Activated CD4-positive, alpha-beta T cell treated with anti-CD3 and anti-CD28 coated beads, Interleukin-2, Interleukin-6, amounts not matched to agents 100 ng/mL and 50 ng/mL, durations not matched to agents 16 hours and 8 hours (primary cell): ENCODE measurements at places on chromosomes 5 and 9.

GRCh38 chr5:163889369-163889768 is 383.9 kb downstream of the MAT2B start:
- DNase-seq, result no peak

- DNase-seq, result peak; percentile 84
These were observed at the start of gene TICAM2 for GRCh38 chr5:115601701-115602590. Gene TICAM2 (minus strand): TSS chr5:115602479. CDS start chr5:115581256, 21,223 bp downstream.

- DNase-seq, result no peak
These were observed 242.6 kb downstream of the AUH start for GRCh38 chr9:91119142-91119541.

DNA sequence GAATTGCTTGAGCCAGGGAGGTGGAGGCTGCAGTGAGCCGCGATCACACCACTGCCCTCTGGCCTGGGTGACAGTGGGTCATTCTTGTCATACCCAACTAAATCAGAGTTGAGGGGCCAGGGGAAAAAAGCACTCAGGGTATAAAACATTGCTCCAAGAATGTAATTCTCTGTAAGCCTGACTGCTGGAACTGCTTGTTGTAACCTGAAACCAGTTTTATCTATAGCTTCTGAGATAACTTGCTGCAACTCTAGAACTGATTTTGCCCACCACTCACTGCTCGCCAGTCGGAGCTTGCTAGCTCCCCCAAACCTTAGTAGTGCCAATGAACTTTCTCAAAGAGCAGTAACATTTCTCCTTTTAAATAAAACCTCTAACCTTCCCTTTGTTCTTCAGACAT is 9.6 kb upstream of the MSH3 start:
- DNase-seq, result no peak

DNA sequence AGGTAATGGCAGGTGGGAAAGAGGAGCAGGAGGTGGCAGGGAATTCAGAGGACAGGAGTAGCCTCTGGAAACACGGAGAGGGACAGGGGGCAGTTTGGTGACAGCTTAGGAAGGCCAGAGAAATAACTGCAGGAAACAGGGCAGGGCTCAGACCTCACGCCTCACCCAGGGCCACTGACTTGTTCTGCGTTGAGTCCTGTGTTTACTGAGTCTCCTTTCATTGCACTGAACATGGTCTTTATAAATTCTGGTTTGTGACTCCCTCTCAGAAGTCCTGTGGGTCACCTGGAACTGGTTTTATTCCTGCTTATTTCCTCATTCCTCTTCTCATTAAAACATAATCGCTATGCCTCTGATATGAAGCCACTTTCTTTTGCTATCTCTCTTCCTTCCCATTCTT is 55.2 kb upstream of the ZNF622 start:
- DNase-seq, result no peak

GRCh38 chr5:2738700-2739359 is 12.6 kb downstream of the IRX2 start:
- no peak for DNase-seq

DNA sequence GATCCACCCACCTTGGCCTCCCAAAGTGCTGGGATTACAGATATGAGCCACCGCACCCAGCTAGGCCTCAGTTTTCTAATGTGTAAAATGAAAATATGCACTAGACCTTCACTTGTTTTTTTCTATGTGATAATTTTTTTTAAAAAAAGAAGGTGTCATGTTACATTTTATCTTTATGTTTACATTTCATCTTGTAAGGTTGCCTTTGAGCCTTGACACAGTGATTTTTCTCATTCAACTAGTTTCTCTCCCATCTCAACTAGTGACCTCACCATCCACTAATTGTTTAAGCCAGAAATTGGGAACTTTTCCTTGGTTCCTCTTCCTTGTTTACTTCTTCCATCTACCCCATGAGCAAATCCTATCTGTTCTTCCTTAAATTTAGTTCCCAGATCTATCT is 21.5 kb downstream of the TMC1 start:
- no peak for DNase-seq

GRCh38 chr9:37082214-37082765 is 38.1 kb upstream of the ZCCHC7 start:
- no peak for DNase-seq

- DNase-seq, result no peak
These were observed 433.7 kb downstream of the ENC1 start for GRCh38 chr5:74206579-74207550.

GRCh38 chr5:154406231-154406630 is 39.6 kb upstream of the SAP30L start:
- DNase-seq, result no peak

GRCh38 chr5:147451193-147451592 is 58.7 kb downstream of the DPYSL3 start:
- DNase-seq, result no peak

DNA sequence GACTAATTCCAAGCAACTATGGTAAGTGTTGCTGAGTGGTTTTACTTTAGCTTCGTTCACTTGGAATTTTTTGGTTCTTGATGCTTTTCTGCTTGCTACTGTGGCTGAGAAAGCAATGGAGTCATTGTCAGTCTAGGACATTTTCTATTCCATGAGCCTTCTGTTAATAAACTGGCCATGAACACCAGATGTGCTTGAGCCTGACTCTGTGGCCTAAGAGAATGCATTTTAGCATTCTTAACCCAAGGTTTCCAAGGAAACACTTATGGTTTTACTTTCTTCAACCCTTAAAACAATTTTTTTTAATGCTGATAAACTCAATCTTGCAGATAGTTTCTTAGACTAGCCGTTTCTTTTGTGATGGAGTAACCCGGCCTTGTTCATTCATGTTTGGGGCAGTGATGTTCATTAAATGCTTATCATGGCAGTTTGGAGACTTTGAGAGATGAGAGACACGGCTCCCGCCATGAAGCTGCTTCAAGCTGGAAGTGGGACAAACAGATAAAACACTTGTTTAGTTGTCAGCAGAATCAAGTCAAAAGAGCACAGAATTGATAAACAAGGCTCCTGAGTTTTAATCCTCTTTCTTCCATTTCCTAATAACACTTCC is 42.4 kb downstream of the OSTF1 start:
- DNase-seq, result no peak

GRCh38 chr5:112254303-112254702 is 164.8 kb downstream of the EPB41L4A start:
- no peak for DNase-seq

GRCh38 chr5:40879163-40879942 is 29.9 kb upstream of the C7 start:
- DNase-seq, result peak; percentile 3

DNA sequence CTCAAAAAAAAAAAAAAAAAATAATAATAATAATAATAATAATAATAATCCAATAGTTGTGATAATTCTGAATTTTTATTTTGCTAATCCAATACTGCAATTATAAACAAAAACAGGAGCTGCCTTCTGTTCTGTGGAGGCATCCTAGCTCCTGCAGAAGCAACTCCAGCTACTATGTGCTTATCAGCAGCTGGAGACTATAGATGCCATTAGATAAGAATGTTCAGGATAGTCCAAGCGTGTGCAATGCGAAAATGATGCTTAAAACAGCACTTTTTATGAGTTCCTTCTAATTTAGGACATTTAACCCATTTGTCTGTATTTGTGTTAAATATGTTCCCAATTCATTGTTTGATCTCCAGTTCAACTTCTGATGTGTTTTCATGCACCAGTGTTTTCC is 220.6 kb upstream of the RASEF start:
- DNase-seq, result no peak

GRCh38 chr9:4844056-4844838 is 51.5 kb downstream of the RCL1 start:
- DNase-seq, result peak; percentile 52

DNA sequence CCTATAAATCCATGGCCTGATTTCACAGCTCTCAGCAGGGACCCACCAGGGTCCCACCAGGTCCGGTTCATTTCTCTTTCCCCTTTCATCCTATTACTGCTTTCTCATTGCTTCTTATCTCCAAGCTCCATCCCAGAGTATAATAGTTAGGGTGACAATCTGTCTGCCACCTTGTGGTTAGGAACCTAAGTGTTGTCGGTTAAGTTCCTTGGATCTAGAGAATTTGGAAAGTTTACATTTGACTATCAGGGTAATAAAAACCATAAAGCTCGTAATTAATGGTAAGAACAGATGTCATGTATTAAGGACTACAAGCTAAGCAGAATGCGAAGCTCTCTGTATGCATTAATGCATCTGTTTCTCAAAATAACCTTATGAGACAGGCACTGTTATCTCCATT is 259.1 kb downstream of the SH3GL2 start:
- DNase-seq, result no peak

- peak; percentile 42 for DNase-seq
These were observed 70.0 kb downstream of the KLHL3 start for GRCh38 chr5:137665678-137666460.

DNA sequence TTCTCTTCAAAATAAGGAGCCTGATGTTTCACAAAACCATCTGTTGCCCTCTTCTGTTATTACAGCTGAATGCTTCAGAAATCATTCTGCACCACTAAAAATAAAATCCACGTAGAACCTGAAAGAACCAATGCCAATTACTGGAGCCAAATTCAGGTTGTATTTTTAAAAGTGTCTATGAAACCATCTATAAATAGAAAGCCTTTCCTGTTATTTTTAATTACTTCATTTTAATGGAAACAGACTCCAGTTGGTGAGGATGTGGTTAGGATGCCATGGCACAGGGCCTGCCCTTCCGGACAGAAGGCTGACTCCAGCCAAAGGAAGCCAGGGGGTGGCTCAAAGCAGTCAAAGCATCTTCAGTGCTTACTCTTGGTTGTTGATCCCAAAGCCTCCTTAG is 119.8 kb downstream of the TENT4A start:
- peak; percentile 12 for DNase-seq

DNA sequence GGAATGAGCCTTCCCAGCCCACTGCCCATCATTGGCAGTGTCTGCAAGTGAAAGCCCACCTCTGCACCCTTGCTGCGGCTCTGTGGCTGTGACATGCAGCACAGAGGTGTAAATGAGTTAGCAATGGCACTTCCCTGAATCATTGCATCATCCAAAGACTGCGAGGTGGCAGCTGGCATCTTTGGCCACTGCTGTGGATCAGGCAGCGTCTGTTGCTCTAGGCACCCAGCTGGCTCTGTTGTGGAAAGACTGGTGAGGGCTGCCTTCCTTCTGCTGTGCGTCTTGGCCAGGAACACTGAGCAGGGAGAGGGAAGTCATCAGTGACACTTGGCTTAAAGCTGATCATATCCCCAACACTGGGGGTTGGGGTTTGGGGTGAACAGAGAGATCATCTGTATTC is 64.5 kb downstream of the MFAP3 start:
- no peak for DNase-seq

- DNase-seq, result no peak
These were observed 122.8 kb downstream of the CCDC192 start for GRCh38 chr5:127826011-127826410.

DNA sequence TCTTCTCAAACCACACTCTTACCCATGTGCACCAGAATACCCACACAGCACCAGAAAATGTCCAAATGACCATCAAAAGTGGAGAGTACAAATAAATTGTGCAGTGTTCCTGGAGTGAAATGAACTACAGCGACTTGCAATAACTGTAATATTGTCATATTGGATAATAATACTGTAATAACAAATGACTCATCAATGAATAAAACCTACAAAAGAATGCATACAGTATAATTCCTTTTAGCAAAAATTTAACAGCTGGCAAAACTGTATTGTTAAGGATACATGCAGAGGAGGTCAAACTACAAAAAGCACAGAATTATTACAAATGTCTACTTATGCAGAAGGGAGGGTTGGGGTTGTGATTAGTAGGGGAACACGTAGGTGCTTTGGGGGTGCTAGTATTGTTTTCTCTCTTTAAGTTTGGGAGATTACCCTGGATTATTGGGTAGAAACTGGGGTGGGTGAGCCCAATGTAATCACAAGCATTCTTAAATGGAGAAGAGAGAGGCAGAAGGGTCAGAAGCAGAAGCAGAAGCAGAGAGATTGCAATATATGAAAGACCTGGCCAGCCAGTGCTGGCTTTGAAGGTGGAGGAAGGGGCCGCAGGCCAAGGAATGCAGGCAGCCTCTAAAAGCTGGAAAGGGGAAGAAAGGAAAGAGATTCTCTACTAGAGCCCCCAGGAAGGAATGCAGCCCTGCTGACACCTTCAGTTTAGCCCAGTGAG is 21.8 kb downstream of the IRF1 start:
- no peak for DNase-seq

DNA sequence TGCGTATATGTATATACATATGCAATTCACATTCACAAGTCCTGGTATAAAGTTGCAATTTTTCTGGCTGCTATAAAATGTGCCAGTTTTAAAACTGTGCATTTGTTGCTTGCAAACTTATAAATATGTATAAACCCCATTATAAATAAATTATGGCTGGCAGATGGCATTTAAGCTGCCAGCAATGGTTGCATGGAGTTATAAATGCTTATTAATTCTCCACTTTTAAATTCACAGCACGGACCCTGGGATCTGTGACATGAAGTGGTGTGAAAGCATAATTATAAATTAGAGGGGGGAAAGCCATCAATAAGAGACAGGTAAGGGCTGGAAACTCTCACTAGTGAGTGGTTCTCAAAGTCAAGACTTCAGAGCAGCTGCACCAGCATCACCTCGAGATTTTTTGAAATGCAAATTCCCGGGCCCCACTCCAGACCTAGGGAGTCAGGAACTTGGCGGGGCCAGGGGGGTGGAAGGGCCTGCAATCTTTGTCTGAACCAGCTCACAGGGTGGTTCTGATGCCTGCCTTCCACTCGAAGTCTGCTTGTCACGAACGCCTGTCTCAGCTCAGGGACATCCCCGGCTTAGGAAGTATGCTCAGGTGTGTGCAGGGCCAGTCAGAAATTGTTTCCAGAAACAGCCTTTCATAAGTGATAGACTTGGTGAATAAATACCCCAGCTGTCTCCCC is 16.9 kb downstream of the S1PR3 start:
- DNase-seq, result no peak

GRCh38 chr5:141211-141610 is 49.2 kb downstream of the PLEKHG4B start:
- no peak for DNase-seq

DNA sequence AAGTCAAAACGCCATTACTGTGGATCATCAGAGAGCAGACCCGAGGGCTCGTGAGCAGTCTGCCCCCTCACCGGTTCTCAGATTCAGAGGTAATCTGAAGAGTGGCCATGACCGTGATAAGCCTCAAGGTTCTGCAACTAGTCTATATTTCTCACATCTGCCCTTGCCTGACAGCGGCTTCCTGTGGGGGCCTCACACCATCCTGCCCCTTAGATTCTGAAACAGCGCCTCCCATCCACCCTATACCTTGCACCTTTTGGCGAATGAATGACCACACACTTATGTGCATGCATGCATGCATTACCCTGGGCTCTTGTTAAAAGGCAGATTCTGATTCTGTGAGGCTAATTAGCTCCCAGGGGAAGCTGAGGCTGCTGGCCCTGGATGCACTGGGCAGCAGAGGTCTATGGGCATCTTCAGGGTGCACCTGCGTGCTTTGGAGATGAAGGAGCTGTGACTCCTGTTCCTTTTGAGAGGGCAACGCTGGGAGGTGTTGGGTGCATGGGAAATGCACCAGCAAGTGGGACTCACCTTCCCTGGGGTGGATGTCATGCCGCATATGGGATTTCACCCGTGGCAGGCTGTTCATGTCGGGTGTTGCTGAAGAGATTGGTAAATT is 7.8 kb upstream of the GADD45G start:
- DNase-seq, result no peak

- DNase-seq, result no peak
These were observed 5.8 kb downstream of the ADAMTS16 start for GRCh38 chr5:5145651-5146529.
